ENCODE measurements at places on chromosomes 4 and X.

DNA sequence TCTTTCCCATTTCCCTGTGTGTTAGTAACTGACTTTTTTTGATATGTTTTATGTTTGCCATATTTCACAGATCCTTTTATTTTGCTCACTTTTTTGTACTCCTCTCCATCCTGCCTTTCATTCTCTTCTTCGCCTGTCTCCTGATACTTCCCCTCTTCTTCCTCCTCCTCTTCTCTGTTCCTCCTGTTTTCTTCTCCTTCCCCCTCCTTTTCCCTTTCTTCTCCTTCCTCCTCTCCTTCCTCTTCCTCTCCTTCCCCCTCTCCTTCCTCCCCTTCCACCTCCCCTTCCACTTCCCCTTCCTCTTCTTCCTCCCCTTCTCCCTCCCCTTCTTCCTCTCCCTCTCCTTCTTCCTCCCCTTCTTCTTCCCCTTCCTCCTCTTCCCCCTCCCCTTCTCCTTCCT, 41.7 kb downstream of the RPGR start:
- DNase-seq, result no peak

GRCh38 chr4:116020141-116020722, 906.8 kb upstream of the NDST4 start:
- DNase-seq, result no peak

- no peak for DNase-seq
Measured at GRCh38 chr4:169768385-169768784, 10.6 kb upstream of the HPF1 start.

- no peak for DNase-seq
Measured at GRCh38 chr4:25531272-25531671, 124.4 kb upstream of the SLC34A2 start.

DNA sequence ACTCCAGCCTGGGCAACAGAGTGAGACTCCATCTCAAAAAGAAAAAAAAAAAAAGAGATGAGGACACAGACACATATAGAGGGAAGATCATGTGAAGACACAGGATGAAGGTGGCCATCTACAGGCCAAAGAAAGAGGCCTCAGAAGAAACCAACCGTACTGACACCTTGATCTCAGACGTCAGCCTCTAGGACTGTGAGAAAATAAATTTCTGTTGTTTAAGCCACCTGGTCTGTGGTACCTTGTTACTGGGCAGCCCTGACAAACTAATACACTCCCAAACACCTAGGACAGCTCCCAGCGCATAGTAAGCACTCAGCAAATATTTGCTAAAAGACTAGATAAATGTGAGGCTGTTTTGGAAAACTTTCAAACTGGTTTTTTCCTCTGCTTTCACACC, 59.2 kb upstream of the SMIM10 start:
- no peak for DNase-seq

GRCh38 chr4:7679406-7680040, 244.8 kb upstream of the PSAPL1 start:
- no peak for DNase-seq

GRCh38 chrX:118538386-118538785, 42.8 kb downstream of the DOCK11 start:
- no peak for DNase-seq

GRCh38 chr4:78418406-78418805, 133.2 kb upstream of the ANXA3 start:
- no peak for DNase-seq

- DNase-seq, result no peak
Measured at GRCh38 chr4:125620066-125620860, 305.5 kb downstream of the FAT4 start.

GRCh38 chr4:29970626-29971025, 749.5 kb upstream of the PCDH7 start:
- no peak for DNase-seq

DNA sequence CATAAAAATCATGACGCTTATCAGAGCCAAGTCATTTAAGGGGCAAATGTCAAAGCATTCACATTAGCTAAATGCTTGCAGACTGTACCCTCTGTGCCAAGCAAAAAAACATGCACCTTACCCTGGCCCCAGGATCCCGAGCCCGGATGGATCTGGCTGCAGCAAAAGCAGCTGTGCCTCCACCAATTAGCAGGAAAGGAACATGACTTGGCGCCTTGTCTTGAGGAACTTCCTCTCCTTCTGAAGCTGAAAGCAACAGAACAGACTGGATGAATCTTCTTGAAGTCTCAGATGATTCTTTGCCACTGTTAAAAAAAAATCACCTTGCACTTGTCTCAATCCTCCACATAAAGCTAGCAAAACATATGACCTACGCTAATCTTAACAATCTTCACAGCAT, 18.0 kb downstream of the AIFM1 start:
- DNase-seq, result no peak

DNA sequence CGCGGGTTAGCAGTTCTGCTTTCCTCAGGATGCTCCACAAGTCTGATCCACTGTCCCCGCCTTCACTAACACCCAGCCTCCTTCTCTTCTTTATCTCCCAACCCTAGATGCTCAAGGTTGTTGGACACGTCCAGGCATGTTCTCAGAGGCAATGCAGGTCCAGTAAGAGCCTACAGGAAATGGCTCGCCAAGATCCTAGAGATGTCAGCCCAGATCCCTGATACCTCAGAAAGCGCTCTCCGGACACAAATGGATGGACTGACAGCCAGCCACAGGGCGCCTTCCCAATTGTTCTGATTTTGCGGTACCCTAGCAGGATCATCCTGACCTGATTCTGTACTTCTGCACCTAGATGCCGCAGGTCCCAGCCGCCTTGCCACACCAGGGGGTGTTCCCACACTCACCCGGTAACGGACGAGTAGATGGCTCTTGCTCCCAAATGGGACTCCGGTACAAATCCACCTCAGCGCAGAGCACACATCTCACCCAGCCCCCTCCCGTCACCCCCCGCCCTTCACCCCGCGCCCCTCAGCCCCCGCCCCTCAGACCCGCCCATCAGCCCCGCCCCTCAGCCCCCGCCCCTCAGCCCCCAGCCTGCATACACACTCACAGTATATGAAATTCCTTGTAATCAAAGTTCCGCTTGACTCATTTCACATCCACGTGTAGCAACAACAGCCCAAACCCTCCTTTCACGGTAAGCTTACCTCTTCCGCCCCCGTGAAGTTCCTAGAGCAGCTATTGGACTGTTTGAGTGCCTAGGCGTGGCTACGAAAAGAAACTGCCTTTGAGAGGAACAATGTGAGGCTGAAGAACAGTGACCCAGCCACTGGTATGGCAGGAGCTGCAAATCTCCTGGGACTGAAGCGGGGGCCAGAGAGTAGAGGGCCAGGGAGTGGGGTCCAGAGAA, at the start of gene EDA2R:
Gene EDA2R (minus strand): TSS at position 488 of the 910 bp plus-strand sequence. CDS start 23,058 bp downstream, outside the sequence.
- DNase-seq, result peak; percentile 0

- no peak for DNase-seq
Measured at GRCh38 chr4:152927737-152928136, 8.4 kb upstream of the FHDC1 start.

GRCh38 chr4:81472281-81473182, 825 bp upstream of the RASGEF1B start:
- DNase-seq, result no peak

DNA sequence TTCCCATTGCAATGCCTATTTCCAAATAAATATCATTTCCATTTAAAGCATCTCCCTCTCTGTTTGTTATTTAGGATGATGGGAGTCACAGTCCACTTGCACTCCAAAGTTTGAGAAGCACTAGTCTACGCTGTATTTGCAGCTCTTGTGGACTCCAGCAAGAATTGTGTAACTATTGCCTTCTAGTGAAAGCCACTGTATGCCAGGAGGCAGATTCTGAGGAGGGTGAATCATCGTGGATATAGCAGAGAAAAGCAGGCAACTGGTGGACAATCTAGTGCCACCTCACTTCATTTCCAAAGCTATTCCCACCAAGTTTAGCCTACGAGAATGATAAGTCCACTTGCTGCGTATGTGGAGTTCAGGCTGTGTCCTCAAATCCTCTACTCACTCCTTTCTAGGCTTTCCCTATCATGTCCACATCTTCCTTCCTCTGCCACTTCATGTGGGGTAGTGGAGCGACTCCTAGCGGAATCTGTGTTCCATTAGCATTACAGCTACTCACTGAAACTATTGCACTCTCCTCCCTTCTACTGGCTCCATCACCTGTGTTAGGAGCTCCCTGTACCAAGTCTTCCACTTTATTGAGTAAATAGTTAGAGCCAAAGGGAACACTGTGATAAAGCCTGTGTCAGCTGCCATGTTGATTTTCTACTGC, 501.8 kb upstream of the GALNT7 start:
- no peak for DNase-seq

- DNase-seq, result no peak
Measured at GRCh38 chrX:118847676-118848075, 24.1 kb downstream of the ZCCHC12 start.

GRCh38 chr4:2825740-2826139, 17.9 kb upstream of the ADD1 start:
- peak; percentile 35 for DNase-seq

DNA sequence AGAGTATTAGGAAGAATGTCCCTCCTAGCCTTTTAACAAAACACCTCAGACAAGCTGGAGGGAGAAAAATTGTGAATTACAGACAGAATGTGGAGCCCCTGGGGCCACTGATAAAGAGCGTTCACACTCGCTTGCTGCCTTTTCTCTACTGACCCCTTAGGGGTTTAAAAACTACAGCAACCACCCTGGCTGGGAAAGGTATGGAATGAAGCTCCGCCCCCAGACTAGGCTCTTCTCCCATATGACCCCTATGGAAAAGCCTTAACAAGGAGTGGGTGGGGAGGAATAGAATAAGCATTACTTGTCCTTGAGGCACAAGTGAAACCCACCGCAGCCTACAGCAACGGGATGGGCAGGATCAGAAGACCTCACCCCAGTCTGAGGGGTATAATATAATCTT, 26.3 kb downstream of the ANKRD50 start:
- DNase-seq, result no peak

- peak; percentile 22 for DNase-seq
Measured at GRCh38 chr4:88158489-88159228, at the start of gene ABCG2. TSS of gene ABCG2 (minus strand) at chr4:88158639. CDS start at chr4:88139995, 18,644 bp downstream.

GRCh38 chrX:18719852-18720251, 12.4 kb downstream of the PPEF1 start:
- DNase-seq, result no peak

DNA sequence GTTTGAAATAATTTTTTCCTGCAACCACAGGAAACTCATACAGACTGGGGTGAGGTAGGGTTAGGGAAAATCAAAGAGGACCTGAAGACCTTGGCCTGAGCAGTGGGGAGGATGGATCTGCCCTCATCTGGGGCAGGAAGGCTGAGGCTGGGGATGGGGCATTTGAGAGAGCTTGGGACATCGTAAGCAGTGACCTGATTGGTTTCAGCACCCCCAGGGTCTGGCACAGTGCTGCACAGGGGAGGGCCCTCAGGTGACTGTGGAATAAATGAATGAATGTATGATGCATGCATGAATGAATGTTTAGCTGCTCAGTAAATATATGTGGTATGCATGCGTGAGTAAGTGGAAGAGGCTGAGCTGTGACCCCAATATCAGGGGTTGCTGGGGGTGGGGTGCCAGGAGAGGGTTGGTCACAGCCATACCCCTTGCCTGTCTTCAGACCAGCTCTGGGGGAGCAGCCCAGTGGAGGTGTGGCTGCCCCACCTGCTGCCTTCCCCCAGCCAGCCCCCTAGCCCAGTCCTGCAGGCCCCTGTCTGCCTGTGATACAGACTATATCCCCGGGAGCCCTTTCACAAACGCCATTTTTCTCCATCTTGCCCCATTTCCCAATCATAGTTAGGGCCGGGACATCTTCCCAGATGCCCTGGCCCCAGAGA, 11.0 kb upstream of the TNIP2 start:
- no peak for DNase-seq

GRCh38 chr4:7073526-7074390, 5.9 kb upstream of the GRPEL1 start:
- no peak for DNase-seq

DNA sequence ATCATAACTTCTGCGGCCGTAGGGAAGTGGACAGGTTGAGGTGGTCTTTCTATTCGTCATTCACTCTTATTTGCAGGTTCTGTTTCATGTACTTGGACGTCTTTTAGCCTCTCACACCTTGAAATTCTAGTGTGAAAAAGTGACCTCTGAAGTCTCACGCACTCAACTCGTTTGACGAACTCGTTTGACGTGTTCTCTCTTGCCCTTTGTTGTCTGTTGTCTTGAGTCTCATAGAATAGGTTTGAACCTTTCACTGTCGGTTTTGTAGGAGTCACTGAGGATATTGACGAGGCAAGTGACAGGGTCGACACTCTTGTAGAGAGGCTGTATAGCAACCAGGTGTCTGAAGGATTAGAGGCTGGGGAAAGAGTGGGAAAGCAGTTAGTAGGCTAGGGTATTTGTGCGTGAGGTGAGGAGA, 1.1 kb upstream of the PGRMC2 start:
- DNase-seq, result no peak

DNA sequence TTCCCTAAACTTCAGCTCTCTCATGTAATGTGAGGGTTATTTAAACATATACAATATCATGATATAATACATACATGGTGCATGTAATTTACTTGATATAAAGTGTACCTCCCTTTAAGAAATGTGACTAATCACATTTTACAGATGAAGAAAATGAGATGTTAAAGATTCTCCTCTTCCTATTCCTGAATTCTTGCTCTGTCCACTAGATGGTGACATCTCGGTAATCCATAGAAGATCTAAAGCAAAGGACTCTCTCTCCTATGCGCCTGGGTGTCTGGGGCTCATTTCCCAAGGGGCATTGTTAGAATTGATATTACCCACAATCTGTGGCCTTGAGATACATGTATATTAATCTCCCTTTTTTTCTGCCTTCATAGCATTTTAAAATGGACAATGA, 804.9 kb downstream of the RAB28 start:
- DNase-seq, result no peak

DNA sequence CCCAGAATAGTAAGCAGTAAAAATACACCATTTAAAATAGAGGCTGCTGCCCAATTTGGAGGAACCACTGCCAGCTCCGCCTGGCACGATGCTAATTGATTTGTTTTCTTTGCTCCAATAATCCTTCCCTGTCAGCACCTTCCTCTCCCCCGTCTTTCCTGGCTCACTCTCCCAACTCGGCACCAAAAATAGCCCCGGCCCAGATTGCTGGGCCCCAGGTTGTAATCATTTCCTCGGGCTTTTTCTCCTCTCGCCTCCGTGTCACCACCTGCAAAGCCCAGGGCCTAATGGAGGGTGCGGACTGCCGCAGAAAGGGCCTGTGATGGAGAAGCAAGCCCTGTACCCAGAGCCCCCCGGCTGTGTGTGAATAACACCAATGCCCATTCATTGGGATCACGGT, 197.6 kb upstream of the PSAPL1 start:
- no peak for DNase-seq

GRCh38 chrX:37986893-37987292, 19.5 kb upstream of the SYTL5 start:
- no peak for DNase-seq

- no peak for DNase-seq
Measured at GRCh38 chrX:149198980-149199732, 305.9 kb downstream of the IDS start.

DNA sequence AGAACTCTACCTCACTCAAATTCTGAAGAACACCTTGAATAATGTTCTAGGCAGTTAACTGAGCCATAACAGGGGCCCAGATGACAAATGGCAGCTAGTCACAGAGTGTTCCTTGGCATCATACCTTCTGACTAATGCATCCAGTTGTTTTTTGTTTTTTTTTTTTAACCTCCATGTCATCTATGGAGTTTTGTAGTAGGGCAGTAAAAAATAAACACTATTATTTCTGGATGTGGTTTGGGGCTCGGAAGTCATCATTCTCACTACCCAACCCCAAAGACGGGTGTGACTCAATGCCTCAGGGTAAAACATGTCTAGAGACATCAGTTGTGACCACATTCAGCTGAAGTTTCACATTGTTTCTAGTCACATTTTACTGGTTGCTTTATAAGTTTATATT, 31.2 kb upstream of the MCF2 start:
- DNase-seq, result no peak

All from nucleus accumbens (tissue), 56 donors.